Activated CD4-positive, alpha-beta T cell treated with anti-CD3 and anti-CD28 coated beads, Interleukin-2, amount 50 U/mL, for 24 hours (primary cell): ENCODE measurements at places on chromosomes 16 and 17.

DNA sequence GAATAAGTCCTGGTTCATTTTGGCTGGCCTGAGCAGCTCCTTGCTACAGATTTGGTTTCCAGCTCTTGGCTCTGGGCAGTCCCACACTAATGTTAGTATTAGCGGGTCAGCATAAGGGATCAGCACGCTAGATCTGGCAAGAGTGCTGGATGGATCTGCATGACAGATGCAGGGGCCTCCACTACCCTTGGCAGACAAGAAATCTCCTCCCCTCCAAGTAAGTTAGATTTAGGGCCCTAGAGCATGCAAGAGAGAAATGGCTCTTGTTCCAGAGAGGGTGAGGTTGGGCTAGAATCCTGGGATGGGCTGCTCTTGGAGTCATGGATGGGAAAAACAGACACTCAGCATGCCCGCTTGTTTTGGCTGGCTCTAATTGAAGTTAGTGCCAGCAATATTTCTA is 414.3 kb downstream of the RBFOX1 start:
- no peak for DNase-seq

DNA sequence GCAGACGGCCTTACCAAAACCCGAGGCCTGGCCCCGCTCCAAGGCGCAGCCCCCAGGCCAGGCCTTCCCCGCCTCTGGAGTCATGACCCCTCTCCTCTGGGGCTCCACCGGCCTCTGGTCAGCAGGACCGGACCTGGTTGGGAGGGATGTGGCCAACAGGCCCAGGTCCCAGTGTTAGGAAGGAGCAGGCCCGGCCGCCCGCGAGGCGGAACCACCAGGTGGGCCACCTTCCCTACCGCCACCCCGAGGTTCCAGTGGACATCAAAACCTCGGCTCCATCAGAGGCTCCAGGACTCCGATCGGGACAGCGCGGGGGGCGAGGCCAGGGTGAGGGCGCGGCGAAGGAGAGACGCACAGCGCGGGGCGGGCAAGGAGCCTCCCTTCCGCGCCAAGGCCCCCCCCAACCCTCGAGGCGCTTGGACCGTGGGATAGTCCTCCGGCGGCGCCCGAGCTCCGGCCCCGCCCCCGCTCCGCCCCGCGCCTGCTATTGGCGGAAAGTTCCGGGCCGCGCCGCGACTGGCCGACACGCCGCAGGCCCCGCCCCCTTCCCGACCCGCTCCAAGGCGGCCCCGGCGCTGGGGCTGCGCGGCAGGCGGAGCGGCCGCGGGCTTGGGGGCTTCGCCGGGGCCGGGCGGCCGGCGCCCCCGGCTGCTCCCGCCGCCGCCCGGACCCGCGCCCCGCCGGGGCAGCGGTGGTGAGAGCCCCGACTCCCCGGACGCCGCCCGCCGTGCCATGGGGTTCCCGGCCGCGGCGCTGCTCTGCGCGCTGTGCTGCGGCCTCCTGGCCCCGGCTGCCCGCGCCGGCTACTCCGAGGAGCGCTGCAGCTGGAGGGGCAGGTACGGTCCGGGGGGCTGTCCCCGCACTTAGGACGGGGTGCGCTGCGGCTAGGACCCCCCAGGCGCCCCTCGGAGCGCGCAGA is at the start of gene METRN:
Gene METRN, plus strand, starts transcription at position 561 of the 919 bp plus-strand sequence. Its CDS starts 172 bp downstream, at position 733.
- DNase-seq: peak; percentile 81

GRCh38 chr16:3983081-3983520 is 102.6 kb upstream of the CREBBP start:
- DNase-seq: peak; percentile 15

DNA sequence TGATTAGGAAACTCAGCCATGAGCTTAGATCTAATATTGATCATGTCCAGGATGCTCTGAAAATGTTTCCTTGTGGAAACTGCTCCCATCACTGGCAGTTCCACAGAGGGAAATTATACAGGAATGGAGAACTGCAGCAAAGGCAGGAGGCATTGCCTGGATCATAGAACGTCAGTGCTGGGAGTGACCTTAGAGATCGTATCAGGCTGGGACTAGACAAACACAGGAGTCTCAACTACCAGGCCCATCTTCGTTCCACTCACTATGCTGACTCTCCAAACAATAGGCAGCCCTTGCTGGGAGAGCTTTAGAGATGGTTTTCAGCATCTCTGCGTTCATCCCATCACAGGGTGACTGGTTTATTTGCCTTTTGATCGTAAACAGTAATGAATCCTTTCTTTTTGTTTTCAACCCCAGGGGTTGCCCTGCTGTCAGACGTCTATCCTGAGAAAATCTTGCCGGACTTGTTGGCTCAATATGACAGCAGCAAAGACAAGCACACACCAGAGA is 130.3 kb downstream of the TANGO6 start:
- DNase-seq: no peak

- DNase-seq: no peak
These were observed 902.5 kb downstream of the KCNJ2 start for GRCh38 chr17:71071837-71072236.

- no peak for DNase-seq
These were observed 5.5 kb upstream of the CACNG5 start for GRCh38 chr17:66829386-66829864.

DNA sequence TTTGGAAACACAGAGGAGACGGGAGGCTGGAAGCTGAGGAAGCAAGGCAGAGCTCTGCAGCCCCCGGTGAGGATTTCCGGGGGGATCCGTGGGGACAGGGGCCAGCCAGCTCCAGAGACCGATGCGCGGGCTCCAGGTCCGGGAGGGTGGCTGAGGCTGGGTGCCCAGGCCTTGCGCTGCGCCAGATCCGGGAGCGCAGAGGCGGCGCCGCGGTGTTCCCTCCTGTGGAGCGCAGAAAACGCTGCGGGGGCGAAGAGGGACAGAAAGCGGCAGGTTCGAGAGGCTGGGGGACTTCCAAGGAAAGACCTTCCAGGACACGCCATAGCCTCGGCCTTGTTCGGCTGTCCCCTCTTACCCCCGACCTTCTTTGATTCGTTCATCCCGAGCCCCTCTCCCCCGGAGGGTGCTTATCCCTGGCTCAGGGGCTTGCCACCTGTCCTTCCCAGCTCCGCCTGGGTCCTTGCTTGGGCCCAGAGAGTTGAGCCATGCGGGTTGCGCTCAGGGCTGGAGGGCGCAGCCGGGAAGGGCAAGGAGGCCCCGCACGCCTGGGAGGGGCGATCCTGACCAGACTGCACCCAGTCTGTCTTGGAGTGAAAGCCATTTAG is 697 bp upstream of the SHISA9 start:
- DNase-seq: no peak

DNA sequence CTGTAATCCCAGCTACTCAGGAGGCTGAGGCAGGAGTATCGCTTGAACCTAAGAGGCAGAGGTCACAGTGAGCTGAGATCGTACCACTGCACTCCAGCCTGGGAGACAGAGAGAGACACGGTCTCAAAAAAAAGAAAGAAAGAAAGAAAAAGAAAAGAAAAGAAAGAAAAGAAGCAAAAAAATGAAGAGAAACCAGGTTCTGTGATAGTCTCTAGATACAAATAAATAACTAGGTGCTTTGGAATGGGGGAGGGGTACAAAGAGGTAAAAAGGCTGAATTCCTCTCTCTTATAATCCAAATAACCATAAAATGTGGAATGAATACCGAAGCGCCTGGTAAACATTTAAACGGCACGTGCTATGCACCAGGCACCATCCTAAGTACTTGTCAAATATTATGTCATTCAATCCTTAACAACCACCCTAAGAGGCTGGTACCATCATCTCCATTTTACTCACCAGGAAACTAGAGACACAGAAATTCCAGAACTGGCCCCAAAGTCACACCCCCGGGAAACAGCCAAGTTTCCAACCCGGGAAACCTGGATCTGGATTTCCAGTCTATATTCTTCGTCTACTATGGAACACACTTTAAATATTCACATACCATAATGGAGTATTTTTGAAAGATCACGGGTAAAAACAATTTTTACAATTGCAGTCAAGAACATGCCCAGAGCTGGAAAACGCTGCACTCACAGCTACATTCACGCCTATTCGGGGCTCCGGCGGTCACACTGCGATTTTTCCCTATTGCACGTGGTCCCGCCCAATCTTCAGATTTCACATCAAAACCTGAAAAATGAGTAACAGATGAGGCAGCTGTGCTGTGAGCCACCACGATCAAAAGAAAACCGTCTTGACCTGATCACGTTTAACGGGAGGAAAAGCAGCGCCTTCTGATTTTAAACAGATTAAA is 10.5 kb downstream of the NXN start:
- DNase-seq: no peak

DNA sequence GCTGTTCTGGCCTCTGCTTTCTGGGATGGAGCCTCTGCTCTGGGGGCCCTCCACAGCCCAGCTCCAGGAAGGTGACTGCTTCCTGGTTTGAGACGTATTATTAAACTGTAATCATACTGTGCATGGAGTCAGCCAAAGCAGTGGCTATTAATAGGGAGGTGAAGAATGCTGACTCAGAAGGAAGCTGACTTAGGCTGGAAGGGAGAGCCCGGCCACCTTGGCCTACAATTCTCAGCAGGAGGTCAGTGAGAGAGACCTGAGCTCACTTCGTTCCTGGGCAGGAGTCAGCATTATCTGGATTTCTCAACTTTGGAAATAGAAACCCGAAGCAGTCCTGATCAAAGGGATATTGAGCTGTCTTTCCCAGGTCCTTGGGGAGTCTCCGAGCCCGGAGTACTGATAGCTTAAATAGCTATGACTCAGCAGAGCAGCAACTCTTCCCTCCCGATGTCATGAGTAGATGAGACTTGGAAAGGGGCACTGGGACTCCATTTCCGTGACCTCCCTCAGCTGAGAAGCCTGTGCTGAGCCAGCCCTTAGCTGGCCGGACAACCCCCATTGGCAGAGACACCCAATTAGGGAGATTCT is 91.8 kb downstream of the YPEL2 start:
- DNase-seq: no peak

- DNase-seq: no peak
These were observed 156.4 kb upstream of the CDC42EP4 start for GRCh38 chr17:73468221-73468620.

DNA sequence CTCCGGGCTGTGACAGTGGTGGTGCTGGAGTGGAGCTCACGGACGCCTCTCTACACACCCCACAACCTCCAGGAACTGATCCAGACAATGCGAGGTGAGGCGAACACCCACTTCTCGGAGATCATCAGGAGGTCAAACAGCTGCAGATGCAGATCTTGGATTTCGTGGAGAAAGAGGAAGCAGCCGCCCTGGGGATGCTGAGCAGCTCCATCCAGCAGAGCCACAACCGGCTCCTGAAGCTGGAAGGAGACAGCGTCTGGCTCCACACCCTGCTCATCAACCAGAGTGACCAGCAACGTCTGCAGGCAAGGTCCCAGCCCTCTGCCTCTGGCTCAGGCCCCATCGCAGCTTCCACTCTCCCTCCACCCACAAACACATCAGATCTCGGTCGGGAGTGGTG is 13.2 kb upstream of the SLC16A5 start:
- no peak for DNase-seq

- DNase-seq: no peak
These were observed 452.3 kb downstream of the CNTNAP4 start for GRCh38 chr16:76729525-76729924.

- DNase-seq: no peak
These were observed 253.3 kb downstream of the SLC39A11 start for GRCh38 chr17:72839131-72839725.

DNA sequence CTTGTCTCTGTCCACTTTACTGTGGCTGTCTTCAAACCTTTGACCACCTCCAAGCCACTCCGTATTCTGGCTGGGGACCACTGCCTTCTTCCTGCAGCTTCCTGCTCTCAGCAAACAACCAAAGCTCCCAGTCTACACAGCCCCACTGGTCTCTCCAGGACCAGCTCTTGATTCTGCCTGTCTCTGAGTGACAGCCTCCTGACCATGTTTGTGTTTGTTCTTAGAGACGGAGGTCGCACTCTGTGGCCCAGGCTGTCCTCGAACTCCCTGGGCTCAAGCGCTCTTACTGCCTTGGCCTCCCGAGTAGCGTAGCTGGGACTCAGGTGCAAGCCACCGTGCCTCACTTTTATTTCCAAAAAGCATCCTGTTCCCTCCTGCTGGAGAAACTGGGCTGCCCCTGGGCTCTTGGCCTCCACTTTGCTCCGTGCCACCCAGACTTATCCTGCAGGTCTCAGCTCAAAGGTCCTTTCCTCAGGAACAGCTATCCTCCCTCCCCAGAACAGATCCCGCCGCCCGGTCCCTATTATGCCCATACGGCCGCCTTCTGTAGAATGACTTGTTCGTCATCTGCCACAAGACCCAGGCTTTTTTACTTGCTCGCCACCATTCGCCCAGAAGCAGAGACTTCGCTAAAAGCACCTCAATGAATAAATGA is 9.1 kb downstream of the MNT start:
- no peak for DNase-seq
